Sigmoid colon (tissue), 7 donors: ENCODE measurements at places on chromosomes 16 and 17. TPM values are rescaled to one million over a fixed set of nuclear protein-coding genes. Genes with fewer than 3 reads are reported as not detected.

The FLOT2 gene
- 53.3 TPM for total RNA-seq

The FMNL1 gene
- 11.0 TPM for total RNA-seq

The REXO5 gene
- 3.1 TPM for total RNA-seq

DNA sequence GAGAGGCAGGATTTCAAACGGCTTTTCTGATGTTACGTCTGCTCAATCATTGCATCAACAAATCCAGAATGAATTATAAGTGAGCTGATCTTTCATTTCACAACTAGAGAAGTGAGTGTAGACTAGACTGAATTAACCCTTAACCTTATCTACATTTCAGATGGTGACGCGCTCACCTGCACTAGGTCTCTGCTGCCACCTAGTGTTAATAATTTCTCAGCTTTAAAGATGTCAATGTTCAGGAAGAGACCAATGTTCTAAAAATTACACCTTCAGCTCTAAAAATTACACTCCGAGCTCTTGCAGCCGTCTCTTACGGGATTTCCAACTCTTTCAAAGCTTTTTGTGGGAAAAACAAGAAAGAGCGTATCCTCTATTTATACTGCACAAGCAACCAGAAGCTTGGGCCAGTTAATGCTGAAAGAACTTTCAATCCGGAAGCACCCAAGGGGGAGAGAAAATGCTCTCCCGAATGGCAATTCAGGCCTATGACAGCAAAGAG, 88.2 kb upstream of the FA2H start:
- DNase-seq, result no peak

The C16orf87 gene
- 10.5 TPM for total RNA-seq
